Ovary (tissue), 10 donors: ENCODE measurements at places on chromosomes 12 and 14.

DNA sequence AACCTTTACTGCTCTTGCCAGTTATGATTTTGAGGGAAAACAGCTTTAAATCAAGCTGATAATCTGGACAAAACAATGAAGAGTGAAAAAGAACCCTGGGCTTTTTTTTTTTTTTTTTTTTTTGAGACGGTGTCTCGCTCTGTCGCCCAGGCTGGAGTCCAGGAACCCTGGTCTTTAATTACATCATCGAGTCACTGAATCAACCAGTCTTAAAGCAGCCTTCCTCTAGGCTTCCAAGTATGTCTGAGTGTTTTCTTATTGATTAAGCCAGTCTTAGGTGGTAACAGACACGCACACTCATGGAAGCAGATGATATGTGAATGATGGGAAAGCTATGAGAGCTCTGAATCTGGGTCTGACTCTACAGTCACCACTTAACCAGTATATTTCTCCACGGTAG lies 5.9 kb upstream of the VCPKMT start:
- DNase-seq: no peak

- no peak for DNase-seq
Measured at GRCh38 chr14:84555493-84555892, 974.5 kb upstream of the FLRT2 start.

DNA sequence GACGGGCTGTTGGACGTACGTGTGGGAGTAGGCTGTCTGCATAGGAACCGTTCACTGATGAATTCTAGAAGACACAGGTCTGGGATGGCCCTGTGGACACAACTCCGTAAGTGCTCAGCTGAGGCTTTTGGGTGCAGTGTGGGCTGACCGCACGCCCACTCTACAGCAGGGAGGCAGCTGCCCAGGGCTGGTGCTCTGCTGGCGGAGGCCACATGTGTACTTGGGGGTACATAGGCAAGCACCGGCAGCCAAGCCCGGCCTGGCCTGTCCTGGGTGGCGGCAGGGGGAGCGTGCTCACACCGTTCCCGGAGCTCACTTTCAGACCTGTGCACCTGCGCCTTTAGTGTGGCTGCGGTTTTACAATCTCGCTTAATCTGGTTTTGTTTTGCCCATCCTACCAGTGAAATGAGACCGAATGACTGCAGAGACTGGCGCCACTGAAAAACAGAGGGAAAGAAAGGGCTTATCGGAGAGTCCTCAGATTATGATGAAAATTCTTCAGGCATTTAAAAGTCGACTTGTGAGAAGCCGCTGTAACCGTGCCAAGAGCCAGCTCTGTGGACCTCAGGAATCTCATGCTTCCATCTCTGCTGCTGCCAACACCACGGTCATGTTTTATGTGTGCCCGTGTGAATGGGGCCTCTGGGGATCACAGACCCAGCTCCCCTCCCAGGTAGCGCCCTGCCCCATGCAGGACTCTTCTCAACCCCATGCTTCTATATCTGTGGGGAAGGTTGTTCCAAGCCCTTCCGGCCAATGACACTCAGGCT lies 45.8 kb downstream of the SSH1 start:
- no peak for DNase-seq

- no peak for DNase-seq
Measured at GRCh38 chr14:49574038-49574437, 12.1 kb downstream of the RPS29 start.

GRCh38 chr12:96578526-96579125 lies 89.2 kb downstream of the CFAP54 start:
- DNase-seq: no peak

- DNase-seq: no peak
Measured at GRCh38 chr12:55955800-55956508, 9.9 kb downstream of the PMEL start.

DNA sequence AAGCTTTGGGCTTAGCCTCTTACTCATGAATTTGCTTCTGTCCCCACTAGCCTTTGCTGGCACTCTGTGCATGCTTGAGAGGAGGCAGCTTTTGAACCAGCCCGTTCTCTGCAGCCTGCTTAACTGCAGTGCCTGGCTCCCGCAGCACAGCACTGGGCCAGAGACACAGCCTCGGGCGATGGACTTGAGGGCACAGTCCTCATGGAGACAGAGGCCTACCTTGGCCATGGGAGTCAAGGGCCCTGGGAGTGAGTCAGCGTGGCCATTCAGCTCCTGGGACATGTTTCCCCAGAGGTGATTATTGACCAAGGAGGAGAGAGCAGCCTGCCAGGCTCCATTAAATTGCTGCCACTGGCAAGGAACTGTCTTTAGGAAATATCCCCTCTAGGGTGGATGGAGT lies 93.5 kb downstream of the SMOC1 start:
- DNase-seq: no peak

DNA sequence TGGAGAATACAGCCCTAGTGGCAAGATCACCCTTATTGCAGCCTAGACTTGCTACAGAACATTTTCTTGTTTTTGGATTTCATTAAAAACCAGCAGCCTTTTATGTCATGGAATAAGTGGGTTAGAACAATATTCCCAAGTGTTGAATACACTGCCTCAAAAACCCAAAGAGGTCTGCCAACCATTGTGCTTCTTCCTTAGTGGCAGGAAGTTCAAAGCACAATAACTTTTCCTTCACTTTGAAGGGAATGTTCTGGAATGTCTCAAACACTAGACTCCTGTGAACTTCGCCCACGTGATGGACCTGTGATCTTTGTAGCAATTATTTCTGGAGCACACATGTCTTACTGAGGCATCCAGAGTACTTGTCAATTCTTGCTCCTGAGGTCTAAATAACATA lies 8.5 kb downstream of the SLC17A8 start:
- DNase-seq: no peak

DNA sequence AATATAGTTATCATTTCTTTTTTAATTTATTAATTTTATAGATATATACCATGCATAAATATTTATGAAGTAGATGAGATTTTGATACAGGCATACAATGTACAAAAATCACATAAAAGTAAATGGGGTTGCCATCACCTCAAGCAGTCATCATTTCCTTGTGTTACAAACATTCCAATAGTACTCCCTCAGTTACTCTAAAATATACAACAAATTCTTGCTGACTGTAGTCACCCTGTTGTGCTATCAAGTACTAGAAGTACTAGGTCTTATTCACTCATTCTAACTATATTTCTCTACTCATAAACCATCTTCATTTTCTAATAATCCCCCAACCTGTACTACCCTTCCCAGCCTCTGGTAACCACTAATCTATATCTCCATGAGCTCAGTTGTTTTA lies 432.6 kb upstream of the SYT1 start:
- DNase-seq: no peak

DNA sequence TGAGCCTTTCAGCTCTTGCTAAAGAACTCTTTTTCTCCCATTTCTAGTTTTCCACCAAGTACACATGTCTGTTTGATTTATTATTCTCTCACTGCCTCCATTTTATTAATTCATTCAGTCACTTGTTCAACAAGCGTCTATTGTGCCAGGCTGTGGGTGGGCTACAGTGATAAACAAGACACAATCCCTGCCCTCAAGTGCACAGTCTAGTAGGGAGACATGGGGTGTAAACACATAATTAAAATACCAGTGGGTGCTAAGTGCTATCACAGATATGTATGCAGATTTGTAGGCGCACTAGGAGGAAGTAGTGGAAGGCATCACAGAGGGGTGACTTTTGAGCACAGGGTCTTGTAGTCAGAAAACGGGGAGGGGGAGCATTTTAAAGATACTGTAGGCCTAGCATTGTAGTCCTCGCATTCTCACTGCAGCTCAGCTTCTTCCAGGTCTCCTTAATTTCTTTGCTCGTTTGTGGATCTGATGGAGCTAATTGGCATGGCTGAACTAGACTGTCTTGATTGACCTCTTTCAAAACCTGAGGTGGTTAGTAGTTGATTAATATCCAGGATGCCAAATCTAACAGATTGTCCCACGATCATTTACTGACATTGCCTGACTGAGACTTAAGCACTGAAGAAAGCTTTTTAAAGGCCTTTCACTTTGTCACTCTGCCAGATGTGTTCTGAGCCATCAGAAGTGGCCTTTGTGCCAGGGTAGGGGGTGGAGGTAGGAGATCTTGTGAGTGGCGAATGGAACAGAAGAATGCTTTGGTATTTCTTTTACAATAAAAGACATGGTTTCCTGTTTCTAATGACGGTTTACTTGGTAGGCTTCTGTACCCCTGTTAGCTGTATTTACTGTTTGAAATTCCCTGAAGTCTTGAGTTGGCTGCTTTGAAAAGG lies 116.9 kb downstream of the DIP2B start:
- DNase-seq: no peak

DNA sequence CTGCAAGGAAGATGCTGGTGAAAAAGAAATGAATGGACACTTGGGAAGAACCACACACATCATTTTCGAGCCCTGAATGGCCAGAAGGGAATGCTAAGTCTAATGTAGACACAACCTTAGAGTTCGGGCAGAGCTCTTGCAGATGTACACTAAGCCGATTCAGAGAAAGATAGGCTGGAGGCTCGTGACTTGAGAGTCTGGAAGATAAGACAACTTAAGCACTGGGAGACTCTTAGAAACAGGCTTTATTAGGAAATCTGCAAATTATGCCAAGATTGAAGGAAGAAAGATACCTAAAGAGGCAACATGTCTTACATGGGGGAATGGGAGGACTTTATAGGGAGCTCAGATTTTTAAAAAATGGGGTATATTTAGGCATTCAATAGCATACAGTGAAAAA lies 13.5 kb downstream of the TBPL2 start:
- no peak for DNase-seq

DNA sequence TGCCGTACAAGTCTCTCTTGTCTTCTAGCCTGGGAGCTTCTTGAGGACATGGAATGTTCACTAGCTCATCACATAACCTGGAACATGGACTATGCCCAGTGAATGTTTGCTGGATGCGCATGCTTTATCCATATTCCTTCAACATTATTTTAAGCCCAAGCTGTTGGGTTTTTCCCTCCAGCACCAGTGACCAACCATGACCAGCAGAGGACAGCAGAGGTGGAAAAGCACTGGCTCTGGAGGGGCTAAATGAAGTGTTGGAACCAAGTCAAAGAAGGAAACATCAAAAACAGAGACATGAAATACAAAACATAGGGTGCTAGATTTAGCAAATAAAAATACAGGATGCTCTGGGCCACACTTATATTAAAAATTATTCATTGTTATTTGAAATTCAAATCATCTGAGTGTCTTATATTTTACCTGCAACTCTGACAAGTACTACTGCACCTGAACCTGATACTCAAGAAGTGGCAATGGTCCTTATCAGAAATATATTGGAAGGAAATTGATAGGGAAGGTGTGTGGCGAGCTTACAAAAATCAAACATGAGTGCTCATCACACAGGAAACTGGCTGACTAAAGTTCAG lies 23.1 kb upstream of the HELB start:
- DNase-seq: no peak

- DNase-seq: no peak
Measured at GRCh38 chr12:109087250-109087649, 6.0 kb downstream of the ALKBH2 start.

DNA sequence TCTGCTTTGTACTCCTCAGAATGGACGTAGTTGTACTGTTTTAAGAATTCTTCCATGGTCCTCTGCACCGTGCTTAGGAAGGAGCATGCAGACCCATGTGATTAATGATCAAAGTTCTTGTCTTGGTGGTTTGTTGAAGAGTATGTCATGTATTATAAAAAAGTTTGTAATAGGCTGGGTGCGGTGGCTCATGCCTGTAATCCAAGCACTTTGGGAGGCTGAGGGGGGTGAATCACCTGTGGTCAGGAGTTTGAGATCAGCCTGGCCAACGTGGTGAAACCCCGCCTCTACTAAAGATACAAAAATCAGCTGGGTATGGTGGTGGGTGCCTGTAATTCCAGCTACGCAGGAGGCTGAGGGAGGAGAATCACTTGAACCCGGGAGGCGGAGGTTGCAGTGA lies 61.8 kb upstream of the RTL1 start:
- no peak for DNase-seq

DNA sequence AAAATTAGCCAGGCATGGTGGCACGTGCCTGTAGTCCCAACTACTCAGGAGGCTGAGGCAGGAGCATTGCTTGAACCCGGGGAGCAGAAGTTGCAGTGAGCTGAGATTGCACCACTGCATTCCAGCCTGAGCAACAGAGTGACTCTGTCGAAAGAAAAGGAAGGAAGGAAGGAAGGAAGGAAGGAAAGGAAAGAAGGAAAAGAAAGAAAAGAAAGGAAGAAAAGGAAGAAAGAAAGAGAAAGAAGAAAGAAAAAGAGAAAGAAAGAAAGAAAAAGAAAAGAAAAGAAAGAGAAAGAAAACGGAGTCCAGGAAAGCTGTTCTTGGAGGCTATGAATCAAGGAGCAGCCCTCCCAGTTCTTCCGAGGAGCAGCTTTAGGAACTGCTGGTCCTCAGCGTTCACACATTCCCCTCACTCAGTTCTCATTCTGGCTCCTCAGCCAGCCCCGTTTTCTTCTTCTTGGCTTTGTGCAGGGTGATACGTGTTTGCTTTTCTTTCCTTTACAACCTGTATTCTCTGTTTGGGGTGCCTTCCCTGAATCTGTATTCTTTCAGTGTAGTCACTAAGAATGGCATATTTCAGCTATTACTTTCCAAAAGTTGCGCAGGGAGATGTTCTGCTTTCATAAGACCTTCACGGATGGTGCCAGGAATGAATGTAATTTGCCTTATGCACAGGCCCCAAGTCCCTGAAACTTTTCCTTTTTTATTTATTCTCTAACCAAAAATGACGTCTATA lies 12.2 kb downstream of the FBXL14 start:
- DNase-seq: no peak

DNA sequence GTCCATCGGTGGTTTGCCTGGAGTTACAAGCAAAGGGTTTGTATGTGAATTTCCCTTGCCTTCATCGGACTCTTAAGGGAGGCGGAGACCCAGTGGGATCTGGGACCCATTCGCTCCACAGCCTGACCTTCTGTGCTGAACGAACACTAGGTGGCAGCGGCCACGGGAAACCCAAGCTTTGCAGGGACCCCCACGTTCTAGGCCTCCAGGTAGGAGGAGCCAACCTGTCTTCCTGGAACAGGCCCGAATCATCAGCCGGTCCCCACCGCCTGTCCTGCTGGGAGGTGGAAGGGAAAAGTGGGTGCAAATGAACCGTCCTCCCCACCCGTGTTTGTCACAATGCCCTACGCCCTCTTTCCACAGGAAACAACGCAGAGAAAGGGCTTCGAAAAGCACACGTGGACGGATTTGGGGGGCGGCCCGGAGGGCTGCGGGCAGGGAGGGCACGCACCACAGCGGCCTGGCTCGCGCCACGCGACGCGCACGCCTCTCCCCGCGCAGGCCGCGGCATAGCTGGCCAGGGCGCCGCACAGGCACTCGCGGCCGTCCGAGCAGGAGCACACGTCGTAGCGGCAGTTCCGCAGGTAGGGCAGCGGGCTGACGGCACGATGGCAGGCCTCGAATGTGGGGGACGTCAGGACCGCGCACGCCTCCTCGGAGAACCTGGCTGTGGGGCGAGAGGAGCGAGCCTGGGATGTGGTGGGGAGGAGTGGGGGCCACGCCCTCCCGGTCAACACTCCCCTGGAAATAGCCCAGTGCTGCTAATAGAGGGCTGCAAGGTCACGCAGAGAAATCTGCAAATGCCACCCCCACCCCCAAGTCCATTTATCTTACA lies 67.8 kb downstream of the VWF start:
- no peak for DNase-seq

GRCh38 chr14:66514213-66514612 lies 6.3 kb downstream of the GPHN start:
- no peak for DNase-seq
